ENCODE measurements at places on chromosomes 6 and 20. TPM values are rescaled to one million over a fixed set of nuclear protein-coding genes. Genes with fewer than 3 reads are reported as not detected.
A peak's percentile ranks its signal among the peaks of the same experiment; 100 is the strongest.

The NR2E1 gene
- total RNA-seq, result not detected

The C6orf120 gene
- 39.1 TPM for total RNA-seq

The SLC29A1 gene
- 30.8 TPM for total RNA-seq

The LHFPL5 gene
- 0.16 TPM for total RNA-seq

The COL12A1 gene
- not detected for total RNA-seq

The OR2H2 gene
- not detected for total RNA-seq

The CHRNA4 gene
- total RNA-seq, result not detected

The PHACTR3 gene
- total RNA-seq, result 0.26 TPM

The LCA5 gene
- total RNA-seq, result 0.29 TPM

The TMX4 gene
- 9.4 TPM for total RNA-seq

The HLA-DRB1 gene
- total RNA-seq, result not detected

GRCh38 chr20:2768632-2769015 is 31.8 kb downstream of the CPXM1 start:
- DNase-seq, result no peak

- no peak for DNase-seq
Observed at GRCh38 chr20:10733122-10733521, 59.3 kb upstream of the JAG1 start.

DNA sequence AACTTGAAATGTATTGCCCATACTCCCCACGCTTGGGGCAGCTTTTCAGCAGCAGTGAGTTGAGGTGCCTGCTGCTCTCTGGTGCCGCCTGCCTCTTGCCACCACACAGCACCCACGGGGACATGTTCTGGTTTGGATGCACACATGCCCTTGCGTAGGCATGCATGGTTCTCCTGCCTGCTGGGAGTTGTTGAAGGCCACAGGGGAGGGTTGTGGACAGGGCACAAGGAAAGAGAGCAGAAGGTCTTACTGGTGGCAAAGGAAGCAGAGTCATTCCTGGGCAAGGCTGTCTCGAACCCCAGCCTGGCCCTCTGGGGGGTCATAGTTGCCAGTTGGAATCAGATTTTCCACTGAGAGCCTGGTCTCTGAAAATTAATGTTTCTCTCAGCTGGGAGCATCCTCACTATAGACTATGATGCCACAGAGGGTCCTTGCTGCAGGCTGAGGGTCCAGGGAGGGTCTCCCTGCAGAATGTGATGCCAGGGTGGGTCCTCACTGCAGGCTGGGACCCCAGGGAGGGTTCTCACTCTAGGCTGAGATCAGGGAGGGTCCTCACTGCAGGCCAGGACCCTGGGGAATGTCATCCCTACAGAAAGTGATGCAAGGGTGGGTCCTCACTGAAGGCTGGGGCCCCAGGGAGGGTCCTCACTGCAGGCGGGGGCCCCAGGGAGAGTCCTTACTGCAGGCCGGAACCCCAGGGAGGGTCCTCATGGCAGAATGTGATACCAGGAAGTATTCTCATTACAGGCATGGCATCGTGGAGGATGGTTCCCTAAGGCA is 59.2 kb downstream of the TOX2 start:
- no peak for DNase-seq

DNA sequence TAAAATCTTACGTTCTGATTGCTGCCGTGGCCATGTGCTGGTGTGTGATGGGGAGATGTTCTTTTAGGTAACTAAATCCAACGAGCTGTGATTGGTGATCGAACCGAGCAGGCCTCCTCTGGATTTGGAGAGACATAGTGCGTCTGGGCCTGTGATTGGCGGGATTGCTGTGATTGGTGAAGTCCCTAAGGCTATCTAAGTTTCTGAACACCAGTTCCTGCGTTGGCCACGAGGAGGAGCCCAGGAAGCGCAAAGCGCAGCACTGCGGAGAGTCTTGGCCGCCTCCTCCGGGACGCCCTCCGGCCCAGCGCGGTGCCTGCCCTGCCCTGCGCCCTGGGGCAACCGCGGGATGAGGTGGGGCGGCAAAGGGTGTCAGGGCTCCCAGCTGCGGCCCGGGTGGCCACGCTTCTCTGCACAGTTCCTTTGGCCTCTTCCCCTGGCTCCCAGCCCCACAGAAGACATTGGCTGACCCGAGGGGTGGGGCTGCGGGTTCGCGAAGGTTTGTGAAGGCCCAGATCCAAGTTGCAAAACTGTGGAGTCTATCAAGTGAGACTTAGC is 33.0 kb downstream of the HNF4A start:
- peak; percentile 88 for DNase-seq

- DNase-seq, result no peak
Observed at GRCh38 chr6:123805921-123806320, 2.3 kb downstream of the NKAIN2 start.

DNA sequence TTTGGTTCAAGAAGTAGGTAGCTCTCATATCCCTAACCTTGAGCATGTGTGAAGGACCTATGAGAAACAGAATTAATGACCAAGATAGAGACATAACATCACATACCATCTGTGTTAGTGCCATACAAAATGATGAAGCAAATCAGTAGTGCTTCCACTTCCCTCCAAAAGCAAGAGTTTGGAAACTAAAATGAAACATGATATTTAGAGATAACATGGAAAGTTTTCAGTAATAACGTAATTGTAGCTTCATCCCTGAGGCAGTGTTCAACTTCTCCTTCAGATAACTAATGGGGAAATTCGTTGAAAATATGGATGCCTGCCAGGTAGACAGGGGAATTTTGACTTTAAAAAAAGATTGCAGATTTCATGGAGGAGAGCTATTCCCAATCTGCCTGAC is 248.4 kb upstream of the IRAK1BP1 start:
- DNase-seq, result no peak

DNA sequence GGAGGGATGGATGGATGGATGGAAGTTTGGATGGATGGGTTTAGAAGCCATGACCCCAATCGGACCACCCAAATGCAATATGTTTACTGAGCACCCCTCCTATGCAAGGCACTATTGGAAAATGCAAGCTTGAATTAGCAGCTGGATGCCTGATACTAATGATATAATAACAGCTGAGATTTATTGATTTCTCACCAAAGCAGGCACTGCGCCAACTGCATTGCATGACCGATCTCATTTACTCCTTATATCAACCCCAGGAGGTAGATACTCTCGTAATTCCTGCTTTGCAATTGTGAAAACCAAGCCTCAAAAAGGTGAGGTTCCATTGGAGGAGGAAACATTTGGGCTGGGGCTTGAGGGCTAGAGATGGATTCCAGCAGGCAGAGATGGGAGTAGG is 89.7 kb downstream of the KCNB1 start:
- DNase-seq, result no peak

DNA sequence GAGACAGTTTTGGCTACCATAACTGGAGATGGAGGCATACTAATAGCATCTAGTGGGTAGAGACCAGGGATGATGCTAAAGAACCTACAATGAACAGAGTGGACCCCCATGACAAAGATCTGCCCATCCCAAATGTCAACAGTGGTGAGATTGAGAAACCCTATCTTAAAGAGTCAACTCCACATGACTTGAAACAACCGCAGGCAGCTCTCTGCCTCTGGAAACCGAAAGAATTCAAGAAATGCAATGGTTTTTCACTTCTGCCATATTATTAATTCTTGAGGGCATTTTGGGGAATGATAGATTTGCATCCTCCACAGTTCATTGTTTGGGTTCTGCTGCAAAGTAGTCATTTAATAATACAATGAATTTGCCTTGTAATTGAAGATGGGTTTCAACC is 463.4 kb downstream of the MAFB start:
- DNase-seq, result no peak

- DNase-seq, result peak; percentile 74
Observed at GRCh38 chr20:38167851-38168760, 3.0 kb upstream of the TGM2 start.

DNA sequence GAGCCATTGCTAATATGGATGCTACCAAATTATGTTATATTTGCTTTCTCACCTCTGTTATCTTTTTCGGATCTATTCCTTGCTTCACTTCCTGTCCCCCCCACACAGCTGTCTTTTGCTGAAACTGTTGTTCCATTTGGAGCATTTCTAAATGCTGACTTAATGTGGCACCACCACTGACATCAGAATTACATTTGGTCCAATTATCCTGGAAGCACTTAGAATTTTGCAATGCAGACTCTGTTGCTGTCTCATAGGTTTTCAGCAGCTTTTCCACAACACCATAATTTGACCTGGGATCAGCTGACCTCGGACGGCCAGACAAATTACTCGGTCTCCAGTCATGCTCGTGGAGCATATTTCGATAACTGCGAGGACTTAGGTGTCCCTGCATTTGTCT is 12.8 kb downstream of the KIAA0408 start:
- no peak for DNase-seq

DNA sequence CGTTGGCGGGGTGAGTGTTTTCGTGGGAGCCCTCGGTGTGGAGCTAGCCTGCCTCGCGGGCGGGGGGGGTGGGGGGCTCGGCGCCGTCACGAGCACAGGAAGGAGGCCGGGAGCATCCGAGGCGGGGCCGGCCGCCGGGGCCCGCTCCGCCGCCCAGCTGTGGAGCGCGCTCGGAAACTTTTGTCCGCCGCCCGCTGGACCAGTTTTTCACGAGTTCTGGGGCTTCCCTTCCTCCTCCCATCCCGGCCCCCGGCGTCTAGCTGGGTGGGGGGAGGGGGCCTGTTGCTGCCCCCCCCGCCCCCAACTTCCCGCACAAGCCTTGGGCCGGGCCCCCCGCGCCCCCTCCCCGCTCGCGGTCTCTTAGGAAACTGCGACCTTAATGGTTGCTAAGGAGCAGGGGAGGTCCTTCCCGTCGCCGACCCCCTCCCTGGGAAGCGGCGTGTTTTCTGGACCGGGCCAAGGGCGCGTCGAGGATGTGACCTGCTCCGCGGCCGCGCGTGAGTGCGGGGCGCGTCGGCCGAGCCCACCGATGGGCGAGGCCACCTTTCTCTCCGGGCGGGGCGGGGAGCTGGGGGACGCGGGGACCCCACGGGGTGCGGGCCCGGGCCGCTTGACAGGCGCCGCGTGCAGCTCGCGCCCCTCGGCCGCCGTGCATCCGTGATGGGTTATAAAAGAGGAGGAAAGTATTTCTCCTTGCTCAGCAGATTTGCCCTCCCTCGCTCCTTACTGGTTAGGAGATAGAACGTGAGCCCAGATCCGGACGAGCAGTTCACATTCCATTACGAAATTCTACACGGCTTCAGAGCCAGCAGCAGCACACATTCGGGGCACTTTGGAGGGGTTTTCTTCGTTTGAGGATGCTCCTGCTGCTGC is 1.4 kb downstream of the RREB1 start:
- peak; percentile 30 for DNase-seq

GRCh38 chr20:48769069-48769983 is 58.5 kb downstream of the PREX1 start:
- DNase-seq, result no peak

DNA sequence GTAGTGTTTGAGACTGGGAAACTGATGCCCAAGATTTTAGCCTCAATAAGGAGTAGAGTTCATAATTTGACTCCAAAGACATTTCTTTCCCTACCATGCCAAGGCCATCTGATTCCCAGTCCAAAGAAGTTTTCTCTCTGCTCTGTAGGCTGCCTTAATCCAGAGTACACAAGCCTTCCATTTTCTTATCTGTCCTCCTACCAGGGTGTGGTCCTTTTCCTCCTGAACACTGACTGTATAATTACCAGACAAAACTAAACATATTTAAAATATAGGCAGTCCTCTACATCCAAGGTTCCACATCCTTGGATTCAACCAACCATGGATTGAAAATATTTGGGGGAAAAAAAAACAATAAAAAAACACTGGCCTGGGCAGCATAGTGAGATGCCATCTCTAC is 108.4 kb downstream of the SLC16A10 start:
- DNase-seq, result no peak

GRCh38 chr20:49677777-49678758 is 35.6 kb downstream of the B4GALT5 start:
- peak; percentile 47 for DNase-seq

DNA sequence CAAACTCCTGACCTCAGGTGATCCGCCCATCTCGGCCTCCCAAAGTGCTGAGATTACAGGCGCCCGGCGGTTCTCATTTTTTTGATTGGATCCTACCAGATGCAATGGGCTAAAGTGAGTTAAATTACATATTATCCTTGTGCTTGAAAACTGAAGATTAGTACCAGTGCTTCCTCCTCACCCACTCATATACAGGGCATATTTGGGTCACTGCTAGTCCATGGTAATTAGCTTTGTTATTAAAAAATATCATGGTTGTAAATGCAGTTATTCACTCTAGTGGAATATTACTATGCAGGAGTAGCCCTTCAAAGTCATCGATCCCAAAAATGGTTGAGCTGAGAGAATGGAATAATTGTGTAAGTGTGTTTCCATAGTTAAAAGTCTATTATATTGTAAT is 26.5 kb downstream of the ZNF292 start:
- DNase-seq, result no peak

GRCh38 chr6:110068592-110068967 is 90.5 kb downstream of the GPR6 start:
- no peak for DNase-seq

- no peak for DNase-seq
Observed at GRCh38 chr6:111356551-111356950, 126.5 kb downstream of the REV3L start.

DNA sequence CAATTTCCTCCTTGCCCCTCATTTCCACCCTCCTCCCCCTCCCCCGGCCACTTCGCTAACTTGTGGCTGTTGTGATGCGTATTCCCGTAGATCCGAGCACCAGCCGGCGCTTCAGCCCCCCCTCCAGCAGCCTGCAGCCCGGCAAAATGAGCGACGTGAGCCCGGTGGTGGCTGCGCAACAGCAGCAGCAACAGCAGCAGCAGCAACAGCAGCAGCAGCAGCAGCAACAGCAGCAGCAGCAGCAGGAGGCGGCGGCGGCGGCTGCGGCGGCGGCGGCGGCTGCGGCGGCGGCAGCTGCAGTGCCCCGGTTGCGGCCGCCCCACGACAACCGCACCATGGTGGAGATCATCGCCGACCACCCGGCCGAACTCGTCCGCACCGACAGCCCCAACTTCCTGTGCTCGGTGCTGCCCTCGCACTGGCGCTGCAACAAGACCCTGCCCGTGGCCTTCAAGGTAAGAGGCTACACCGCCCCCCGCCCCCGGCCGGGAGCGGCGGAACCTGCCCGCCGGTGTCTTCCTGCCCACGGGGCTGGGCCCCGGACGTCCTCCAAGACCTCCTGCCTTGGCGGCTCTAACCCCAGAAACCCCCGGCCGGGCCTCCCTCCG is 44.9 kb upstream of the SUPT3H start:
- peak; percentile 20 for DNase-seq
